ENCODE measurements at places on chromosomes 7 and 10.

DNA sequence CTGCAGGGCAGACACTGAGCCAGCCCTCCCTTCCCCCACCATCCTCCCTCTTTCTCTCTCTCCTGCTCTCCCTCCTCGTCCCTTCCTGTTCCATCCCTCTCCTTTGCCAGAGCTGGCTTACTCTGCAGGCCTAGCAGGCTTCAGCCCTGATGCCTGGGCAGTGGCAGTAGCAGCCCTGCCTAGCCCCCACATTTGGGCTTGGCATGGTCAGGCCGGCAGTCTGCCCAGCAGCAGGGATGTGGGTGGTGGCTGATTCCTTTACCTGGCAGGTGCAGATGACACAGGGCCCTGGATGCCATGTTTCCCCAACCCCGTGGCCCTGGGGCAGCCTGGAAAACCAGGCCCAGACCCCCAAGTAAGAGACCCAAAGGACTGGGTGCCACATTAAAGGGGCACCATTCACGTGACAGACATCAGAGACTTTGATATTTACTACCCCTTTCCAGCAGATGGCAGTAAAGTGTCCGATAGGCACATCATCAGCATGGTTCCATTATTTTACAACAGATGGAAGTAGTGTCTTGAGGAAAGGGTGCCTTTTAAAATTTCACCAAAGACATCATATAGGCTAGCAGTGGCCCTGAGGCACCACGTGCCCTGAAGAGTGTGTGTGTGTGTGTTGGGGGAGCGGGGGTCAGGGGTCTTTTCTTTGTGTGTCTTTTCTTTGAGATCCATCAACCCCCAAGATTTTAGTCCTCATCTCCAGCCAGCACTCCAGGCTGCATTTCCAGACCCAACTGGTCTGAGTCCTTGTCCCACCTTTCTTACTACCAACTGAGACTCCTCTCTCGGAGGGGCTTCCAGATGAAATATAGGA, 5.9 kb downstream of the KCP start:
- DNase-seq = no peak

GRCh38 chr7:105792488-105793370, 83.7 kb downstream of the ATXN7L1 start:
- no peak for DNase-seq

- no peak for DNase-seq
These were observed 4.6 kb upstream of the CYP2C19 start for GRCh38 chr10:94757916-94758315.

DNA sequence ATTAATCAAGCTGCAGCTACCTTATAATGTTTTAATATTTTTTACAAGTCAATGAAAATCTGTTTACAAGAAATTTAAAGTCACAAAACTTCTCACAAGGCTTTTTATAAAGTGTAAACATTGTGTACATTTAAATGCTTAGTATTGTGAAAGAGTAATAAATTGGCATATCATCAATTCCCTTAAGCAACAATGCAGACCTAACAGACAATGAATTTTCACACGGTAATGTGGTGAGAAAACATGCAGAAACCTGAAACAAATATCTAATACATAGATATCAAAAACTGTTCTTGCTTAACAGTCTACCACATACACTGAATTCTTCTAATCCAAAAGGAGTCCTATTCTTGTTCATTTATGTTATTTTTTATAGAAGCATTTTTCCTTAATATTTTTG, 220.7 kb downstream of the CRPPA start:
- no peak for DNase-seq

GRCh38 chr7:128892521-128893250, 17.8 kb downstream of the KCP start:
- no peak for DNase-seq

DNA sequence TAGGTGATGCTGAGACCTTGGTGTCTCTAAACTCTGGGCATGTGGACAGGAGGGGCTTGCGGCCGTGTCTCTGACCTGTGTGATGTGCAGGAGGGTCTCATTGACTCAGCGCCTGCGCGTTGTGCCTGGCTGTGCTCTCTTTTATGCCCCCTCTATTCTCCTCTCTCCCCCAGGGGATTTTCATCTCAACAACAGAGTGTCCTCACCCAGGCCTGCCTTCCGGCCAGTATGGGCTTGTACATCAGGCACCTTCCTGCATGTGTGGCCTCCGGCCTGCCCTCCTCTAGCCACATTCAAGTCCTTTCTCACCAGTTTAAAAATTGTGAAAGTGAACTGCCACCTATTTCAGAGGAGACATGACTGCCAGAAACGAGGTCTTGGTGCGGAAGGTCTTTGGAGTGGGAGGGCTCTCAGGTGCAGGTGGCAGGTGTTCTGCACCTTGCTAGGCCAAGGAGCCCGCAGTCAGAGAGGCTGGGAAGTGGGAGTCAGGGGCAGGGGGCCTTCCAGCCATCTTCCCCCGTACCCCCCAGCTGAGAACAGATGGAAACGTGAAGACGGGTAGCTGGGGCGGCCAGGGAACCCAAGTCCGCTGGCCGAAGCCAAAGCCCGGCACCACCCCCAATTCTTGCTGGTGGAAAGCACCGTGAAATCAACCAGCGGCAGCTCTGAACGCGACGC, 531 bp upstream of the INTS15 start:
- no peak for DNase-seq

DNA sequence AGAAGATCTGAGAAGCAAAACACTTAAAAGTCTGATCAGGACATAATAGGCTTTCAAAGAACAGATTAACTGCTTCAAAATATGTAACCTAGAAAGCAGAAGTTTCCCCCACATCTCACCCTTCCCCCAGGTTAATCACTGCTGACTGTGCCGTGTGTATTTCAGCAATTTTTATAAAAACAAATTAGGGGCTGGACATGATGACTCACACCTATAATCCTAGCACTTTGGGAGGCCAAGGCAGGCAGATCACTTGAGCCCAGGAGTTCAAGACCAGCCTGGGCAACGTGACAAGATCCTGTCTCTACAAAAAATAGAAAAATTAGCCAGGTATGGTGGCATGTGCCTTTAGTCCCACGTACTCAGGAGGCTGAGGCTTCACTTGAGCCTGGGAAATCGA, 67.6 kb upstream of the GATA3 start:
- DNase-seq = no peak

GRCh38 chr10:126459878-126460481, 71.7 kb upstream of the ADAM12 start:
- no peak for DNase-seq

DNA sequence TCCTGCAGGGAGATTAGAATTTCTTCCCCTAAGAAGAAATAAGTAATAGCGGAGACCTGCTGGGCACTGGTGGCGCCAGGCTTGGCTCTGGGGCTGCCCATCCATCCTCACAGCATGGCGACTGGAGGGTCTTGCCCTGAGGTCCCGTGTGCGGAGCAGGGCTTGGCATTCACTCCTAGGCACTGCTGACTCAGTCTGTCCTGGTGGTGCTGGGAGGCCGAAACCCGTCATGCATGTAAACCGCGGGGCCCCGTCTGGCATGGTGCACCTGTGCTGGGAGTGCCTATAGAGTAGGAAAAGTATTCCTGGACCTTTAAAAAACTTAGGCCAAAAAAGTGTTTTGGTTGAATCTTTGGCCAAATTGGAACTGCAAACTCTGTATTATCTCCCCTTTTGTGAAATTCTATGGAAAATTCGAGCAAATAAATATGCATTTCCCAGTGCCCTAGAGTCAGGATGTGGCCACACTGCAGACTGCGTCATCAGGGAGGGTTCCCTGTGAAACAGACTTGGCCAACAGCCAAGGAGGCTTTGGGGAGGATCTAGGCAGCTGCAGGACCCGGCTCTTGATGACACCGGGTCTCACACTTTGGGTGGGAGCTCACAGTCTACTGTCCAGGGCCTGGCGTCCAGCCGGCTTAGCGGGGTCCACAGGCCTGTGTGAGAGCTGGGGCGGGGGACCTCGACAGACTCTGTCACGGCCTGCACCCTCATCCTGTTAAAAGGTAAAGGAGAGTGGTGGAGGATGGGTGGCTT, 122.3 kb downstream of the VIPR2 start:
- DNase-seq = no peak

DNA sequence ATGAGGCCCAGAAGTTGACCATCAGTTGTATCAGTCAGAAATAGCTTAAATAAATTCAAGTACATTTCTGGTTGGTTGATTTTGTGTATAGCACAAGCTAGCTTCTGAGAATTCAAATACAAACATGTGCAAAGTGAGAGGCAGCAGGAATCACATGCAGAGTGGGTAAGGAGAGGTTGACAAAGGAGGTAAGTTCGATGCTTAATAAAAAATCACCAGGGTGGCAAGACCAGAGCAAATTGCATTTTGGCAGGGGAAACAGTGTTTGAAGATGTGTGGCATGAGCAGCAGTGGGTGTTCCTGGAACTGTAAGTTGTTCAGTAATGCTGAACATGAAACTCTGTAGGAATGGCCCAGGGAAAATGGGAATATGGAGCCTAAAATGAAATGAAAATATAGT, 52.6 kb downstream of the GNAI1 start:
- no peak for DNase-seq

DNA sequence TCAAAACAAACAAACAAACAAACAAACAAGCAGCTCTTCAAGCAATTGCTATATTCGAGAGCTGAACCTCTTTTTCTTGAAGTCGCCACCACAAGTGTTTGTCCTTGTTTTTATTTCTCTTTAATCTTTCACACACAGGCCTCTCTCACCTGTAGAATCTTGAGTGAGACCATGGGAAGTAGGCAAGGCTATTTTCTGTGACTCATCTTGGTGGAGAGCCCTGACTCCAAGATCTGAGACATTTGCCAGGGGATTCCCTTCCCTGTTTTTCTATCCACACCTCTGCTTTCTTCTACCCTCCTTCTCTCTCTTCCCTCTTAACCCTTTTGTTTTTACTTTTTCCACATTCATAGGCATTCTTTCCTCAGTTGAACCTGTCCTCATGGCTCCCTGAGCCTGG, 8.0 kb upstream of the TAS2R60 start:
- no peak for DNase-seq

GRCh38 chr7:38339953-38340819, 66.8 kb upstream of the TARP start:
- no peak for DNase-seq

- DNase-seq = peak; percentile 13
These were observed 327.8 kb upstream of the C7orf33 start for GRCh38 chr7:148262721-148263229.

- no peak for DNase-seq
These were observed 200.5 kb upstream of the HPS1 start for GRCh38 chr10:98646998-98647917.

DNA sequence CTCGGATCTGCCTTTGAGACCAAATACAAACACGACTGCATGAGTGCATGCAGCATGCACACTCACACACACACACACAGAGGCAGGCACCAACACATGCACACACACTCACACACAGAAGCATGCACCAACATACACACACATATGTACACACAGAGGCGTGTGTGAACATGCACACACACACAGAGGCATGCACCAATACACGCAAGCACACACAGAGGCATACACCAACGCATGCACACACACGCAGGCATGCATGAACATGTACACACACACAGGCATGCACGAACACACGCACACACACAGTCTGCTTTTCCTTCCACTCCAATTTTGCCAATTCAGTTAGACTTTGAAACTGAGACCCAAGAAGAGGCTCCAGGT, 67.3 kb upstream of the COL13A1 start:
- DNase-seq = no peak

DNA sequence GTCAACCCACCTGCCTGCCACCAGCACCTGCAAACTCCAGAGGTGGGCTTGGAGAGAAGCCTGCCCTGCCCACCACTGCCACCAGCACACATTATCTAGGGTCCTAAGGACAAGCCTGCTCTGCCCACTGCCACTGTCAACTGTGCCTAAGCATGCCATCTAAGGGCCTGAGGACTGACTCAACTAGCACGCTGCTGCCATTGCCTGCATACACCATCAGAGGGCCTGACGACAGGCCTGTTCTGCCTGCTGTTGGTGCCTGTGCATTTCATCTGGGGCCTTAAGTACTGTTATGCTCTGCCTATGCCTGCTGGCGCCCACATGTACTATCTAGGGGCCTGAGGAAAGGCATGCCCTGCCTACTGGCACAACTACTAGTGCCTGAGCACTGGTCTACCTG, 27.0 kb upstream of the LRRD1 start:
- no peak for DNase-seq

DNA sequence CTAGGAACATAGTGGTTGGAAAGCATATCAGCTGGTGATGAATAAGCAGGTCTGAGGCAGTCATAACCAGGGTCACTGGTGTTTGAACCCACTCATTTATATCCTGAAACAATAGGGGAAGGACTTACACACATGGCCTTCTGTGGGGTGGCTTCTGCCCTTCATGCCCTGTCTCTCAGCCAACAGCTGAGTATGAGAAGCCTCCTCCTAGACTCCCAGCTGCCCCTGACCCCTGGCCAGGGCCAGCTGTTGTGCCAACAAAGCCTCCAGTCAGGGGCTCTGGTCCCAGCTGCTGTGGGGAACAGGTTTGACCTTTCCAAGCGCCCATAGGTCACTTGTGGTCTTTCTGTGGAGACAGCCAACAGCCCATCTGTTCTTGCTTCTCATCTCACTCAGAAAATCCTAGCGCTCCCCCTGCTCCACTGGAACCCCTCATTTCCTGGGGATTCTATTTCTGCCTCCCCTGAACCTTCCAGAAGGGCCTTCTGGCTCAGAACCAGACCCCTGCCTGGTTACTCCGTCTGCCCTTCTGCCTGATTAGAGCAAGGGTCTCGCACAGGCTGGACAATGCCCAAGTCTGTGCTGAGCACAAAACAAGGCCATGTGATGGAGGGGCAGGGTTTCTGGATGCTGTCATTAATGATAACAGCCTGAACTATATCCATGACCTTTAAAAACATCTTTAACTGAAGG, 9.7 kb upstream of the PURB start:
- DNase-seq = peak; percentile 67

DNA sequence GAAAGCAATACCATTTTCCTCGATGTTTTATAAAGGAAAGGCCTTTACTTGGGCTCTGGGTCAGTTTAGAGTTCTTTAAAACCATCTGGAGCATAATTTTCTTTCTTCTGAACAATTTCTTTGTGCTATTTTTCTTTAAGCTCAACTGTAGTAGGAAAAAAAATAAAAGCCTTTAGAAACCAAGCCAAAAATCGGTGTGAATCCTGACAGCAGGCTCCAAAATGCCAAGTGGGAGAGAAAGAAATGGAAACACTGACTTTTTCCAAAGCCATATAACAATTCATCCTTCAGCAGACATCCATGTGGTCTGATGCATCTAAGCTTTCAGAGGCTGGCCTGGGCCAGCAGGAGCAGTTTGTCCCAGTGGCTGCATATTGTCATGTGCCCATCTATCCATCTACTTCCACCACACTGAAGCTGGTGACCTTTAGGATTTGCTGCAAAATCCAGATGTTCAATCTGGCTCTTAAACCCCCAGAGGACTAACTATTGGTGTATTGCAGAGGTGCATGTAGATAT, 23.0 kb upstream of the ITPRID1 start:
- no peak for DNase-seq

Measured in cerebellar nuclear complex (tissue), 1 donor.